ENCODE measurements at places on chromosomes 12 and 14. TPM values are rescaled to one million over a fixed set of nuclear protein-coding genes. Genes with fewer than 3 reads are reported as not detected.

GRCh38 chr14:74616996-74617700, 5.1 kb upstream of the LTBP2 start:
- no peak for DNase-seq

DNA sequence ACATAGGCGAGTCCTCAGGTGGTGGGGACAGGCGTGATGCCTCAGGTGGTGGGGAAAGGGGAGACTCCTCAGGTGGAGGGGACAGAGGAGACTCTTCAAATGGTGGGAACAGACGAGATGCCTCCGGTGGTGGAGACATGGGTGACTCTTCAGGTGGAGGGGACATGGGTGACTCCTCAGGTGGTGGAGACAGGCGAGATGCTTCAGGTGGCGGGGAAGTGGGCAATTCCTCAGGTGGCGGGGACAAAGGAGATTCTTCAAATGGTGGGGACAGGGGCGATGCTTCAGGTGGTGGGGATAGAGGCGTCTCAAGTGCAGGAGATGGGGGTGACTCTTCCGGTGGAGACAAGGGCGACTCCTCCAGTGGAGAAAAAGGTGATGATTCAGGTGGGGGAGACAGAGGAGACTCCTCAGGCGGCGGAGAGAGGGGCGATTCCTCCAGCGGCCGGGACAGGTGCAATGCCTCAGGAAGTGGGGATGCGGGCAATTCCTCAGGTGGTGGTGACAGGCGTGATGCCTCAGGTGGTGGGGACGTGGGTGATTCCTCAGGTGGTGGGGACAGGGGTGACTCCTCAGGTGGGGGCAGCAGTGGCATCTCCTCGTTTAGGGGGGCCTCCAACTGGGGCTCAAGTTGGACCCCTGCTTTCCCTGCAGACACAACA, 8.7 kb downstream of the KMT2D start:
- DNase-seq = no peak

DNA sequence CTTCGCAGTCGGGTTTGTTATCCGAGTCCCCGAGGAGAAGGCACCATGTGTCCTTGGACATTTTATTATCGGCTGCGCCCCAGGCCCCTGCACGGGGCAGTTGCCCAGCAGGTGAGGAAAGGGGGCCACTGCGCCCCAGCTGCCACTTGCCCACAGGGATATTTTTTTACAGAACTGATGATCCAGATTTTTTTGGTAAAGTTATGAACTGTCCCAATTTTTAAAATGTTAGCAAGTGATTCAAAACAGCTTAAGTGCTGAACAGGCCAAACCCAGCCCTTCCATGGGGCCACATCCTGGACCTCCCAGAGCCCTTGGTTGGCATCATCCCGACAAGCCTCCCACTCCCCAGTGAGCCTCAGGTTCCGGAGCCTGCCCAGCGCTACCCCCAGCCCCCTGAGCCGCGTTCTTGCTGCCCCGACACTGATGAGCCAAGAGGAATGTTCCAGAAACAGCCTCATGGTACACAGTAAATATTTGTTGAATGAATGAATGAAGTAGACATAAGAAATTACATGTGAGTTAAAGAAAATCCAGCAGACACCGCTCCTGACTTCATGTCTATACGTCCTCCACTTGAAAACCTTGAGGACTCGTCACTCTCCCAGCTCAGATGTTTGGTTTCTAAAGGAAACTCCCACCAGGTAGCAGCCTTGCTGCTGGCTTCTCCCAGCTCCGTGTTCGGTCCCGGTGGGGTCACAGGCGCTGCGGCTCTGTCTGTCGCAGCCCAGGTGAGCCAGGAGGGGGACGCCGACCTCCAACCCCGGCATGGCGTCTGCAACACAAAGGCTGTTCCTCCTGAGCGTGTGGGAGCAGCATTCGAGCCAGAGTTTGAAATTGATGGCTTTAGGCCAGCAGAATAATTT, 88.5 kb downstream of the ADGRD1 start:
- no peak for DNase-seq

- DNase-seq = no peak
Observed at GRCh38 chr12:121001841-121002483, 14.3 kb downstream of the C12orf43 start.

Gene LTA4H
- total RNA-seq = 27.6 TPM

- DNase-seq = no peak
Observed at GRCh38 chr14:69536971-69537370, 37.7 kb downstream of the CCDC177 start.

- no peak for DNase-seq
Observed at GRCh38 chr12:22481547-22482104, 62.7 kb downstream of the C2CD5 start.

Gene TAS2R9
- not detected for total RNA-seq

Data from glutamatergic neuron (in vitro differentiated cells).